Activated CD8-positive, alpha-beta T cell treated with anti-CD3 and anti-CD28 coated beads for 36 hours (primary cell): ENCODE measurements at places on chromosomes 7 and 10. TPM values are rescaled to one million over a fixed set of nuclear protein-coding genes. Genes with fewer than 3 reads are reported as not detected.

The TMUB1 gene
- 64.2 TPM for total RNA-seq

The AZGP1 gene
- total RNA-seq = not detected

The HOXA3 gene
- total RNA-seq = not detected

The GCK gene
- 2.6 TPM for total RNA-seq

The GIMAP2 gene
- total RNA-seq = 42.7 TPM

The ELAPOR2 gene
- total RNA-seq = 3.1 TPM

The ASZ1 gene
- total RNA-seq = not detected

The FXYD4 gene
- total RNA-seq = not detected

- DNase-seq = no peak
Observed at GRCh38 chr10:122201401-122201800, 69.7 kb upstream of the BTBD16 start.

DNA sequence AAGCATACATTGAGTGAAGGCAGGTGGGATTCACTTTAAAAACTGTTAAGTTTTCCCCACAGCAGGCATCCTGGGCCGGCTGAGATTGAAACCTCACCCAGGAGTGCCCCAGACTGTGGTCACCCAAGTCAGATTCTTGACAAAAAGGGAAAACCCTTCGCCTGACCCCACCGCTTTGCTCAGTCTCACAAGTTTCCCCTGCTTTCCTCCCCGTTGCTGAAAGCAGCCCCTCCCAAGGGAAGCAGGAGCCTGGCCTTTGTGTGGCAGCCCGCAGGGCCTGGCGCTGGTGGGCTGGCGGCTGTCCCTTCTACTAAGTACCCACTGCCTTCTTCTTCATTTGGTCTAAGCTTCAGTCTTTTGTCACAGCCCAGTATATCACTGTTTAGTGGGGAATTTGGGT, 16.0 kb downstream of the RNF32 start:
- no peak for DNase-seq

DNA sequence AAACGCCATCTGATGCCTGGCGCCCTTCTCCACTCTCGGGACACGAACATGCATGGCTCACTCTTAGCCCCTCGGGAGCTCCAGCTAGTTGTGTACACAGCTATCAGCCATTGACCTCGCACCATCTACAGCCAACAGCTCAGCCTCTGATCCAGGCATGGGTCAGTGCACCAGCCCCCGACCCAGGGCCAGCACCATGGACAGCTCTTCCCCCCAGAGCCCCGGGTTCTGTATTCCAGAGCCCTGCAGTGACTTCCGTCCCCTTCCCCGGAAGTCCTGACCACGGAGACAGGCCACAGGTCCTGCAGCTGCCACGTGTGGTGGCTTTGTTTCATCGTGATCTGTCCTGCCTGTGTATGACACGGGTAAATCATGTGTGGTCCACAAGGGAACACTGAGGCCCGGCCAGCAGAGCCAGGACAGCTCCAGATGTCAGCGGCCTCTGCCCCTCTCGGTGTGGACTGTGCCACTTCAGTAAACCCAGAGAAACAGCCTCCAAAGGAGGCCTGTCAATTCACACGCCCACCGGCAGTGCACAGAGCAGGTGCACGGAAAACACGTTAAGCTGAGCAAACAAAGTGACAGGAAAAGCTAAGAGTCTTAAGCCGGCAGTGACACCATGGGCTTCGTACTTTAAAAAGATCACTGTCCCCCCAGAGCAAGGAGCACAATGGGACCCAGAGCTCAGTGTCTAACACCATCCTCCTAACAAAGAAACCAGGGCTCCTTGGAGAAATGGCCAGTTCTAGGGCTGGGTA, 13.0 kb downstream of the STK32C start:
- DNase-seq = no peak

- DNase-seq = no peak
Observed at GRCh38 chr10:103284170-103284569, 7.2 kb downstream of the INA start.

GRCh38 chr7:131471250-131472004, 85.0 kb downstream of the PODXL start:
- no peak for DNase-seq

DNA sequence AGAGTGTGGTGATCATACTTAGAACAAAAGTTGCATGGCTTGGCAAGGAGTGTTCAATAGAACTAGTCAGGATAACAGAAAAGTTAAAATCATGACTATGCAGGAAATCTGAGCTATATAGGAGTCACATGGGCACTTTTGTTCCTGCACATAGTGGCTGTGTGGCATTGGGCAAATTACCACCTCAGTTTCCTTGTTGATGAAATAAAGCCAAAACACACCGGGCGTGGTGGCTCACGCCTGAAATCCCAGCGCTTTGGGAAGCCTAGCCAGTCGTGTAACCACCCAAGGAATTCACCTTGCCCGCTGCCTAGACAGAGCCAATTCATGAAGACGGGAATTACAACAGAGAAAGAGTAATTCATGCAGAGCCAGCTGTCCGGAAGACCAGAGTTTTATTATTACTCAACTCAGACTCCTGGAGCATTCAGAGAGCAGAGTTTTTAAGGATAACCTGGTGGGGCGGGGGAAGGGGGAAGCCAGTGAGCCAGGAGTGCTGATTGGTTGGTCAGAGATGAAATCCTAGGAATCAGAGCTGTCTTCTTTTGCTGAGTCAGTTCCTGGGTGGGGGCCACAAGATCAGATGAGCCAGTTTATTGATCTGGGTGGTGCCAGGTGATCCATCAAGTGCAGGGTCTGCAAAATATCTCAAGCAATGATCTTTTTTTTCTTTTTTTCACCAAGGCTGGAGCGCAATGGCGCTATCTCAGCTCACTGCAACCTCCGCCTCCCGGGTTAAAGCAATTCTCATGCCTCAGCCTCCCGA, 6.4 kb upstream of the MKRN1 start:
- no peak for DNase-seq

DNA sequence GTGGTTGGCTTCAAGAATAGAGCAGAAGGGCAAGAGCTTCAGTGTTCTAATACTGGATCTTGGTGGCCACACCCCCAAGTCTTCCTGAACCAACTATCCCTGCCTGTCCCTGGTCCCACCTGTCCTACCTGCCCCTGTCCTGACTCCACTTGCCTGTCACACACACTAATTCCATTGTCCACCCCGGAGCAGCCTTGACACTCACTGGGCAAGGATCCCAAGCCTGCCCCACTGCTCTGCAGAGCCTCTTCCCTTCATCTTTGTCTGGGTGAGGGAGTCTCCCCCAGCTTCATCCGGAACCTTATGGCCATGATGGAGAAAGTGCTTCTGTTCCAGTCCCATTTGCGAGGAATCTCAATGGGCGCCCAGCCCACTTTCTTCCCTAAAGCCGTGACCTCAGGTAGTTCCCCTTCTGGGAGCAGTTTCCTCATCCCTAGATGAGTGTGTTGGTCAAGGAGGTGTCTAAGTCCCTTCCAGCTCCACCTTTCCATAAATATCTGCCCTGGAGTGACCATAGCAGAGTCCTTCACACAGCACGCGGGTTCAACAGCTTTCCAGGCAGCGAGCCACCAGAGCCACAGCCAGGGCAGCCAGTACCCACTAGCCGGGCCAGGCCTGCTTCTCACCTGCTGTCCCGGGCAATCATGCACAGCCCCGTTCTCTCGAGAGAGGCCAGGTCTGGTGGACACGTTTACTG, 61.5 kb downstream of the VIPR2 start:
- no peak for DNase-seq

GRCh38 chr10:89086801-89087521, 96.4 kb downstream of the FAS start:
- DNase-seq = peak; percentile 66

DNA sequence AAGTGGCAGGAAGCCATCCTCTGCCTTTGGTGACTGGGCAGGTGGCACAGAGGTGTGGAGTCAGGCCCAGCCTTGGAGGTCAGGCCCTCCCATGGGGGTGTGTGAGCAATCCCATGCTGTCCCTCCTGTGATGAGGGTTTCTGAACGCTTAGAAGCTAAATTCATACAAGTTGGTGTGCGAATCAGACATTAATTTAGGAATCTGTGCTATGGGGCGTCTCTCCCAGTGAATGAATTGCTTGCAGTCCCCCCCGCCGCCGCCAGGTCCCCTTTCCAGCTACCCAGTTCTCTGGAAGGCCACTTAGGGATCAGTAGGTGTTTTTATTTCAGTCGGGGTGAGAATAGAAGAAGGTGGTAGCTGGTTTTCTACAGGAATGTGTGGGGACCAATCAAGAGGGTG, 37.5 kb downstream of the LRRC18 start:
- DNase-seq = no peak

DNA sequence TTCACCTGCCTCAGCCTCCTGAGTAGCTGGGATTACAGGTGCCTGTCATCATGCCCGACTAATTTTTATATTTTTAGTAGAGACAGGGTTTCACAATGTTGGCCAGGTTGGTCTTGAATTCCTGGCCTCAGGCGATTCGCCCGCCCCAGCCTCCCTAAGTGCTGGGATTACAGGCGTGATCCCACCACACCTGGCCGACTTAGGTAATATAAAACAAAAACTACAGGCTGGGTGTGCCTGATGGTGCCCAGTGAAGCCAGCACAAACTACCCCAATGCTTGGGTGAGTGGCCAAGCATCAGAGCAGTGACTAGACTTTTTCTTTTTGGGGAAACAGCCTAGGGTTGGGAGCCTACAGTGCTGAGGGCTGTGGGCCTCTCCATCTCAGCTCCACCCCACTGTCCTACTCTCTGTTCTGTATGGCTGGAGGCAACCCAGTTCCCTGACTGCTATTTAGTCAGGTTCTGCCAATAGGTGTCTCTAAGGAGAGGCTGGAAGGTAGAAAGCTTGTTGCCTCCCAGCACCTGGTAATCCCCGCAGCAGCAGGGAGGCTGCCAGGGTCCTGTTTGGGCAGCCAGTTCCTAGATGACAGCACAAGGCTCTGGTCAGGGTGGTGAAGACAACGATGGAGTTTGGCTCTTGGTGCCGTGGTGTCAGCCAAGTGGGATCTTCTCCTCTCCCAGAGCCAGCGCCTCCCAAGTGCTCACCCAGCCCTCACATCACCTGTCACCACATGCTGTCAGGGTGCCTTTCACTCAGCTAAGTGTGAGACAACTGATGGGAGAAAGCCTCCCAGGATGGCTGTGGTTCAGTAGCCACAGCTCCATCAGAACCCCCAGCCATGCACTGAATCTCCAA, 10.4 kb upstream of the NACAD start:
- no peak for DNase-seq

DNA sequence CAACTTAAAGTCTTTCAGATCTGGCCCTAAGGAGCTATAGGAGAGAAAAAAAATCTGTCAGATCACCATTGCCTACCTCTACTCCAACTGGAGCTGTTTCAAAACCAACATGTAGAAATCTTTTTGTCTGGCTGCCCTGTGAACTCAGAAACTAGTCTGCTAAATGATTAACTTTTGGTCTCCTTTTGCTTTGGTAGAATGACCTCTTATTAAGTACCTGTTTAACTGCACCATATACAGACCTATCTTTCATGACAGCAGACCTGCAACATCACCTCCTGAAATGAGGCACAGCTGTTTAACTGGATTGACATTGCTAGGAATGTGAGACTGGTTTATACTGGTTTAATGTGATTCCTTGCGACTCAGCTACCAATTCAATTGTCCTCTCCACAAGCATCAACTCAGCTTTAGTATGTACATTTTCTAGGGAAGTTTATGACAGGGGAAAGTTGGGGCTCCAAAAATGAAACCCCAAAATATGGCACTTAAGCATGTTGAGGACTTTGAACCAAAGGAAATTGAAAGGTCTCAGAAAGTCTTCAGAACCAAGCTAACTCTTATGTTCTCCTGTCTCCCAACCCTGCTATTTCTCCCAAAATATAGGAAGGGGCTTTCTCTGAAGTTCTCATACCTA, 1.8 kb downstream of the CYP3A43 start:
- DNase-seq = no peak

DNA sequence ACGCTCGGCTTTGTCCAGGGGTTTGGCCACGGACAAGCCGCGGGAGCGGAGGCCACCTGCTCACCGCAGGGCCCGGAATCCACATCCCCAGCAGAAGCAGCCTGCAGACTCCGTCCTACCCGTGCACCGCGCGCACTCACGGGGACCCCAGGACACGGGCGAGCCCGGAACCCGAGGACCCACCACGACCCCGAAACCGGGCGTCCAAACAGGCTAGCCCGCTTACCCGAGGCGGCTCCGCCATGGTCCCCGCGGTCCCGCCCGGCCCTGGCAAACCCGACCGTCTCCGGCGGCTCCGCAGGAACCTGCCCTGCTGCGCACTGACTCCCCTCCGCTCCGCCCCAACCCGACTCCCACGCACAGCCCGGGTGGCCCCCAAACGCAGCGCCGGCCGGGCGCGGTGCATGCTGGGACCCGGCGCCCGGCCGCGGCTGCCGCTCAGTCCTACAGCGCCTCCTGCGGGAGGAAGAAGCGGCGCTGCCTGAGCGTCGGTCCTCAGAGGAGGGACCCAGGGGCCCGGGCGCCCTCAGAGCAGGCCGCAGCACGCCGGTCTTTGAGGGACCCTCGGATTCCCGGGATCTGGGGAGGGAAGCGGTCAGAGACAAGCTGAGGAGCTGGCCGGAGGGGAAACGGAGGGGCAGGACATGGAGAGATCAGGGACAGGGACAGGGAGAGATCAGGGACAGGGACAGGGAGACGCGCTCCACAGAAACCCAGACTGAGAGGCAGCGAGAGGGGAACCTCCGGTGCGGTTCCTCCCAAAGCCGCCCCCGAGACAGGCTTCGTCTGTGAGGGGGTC, at the start of gene ZNF786:
Gene ZNF786, minus strand, starts transcription at position 322 of the 799 bp plus-strand sequence. Its CDS starts 78 bp downstream, at position 244.
- peak; percentile 95 for DNase-seq

DNA sequence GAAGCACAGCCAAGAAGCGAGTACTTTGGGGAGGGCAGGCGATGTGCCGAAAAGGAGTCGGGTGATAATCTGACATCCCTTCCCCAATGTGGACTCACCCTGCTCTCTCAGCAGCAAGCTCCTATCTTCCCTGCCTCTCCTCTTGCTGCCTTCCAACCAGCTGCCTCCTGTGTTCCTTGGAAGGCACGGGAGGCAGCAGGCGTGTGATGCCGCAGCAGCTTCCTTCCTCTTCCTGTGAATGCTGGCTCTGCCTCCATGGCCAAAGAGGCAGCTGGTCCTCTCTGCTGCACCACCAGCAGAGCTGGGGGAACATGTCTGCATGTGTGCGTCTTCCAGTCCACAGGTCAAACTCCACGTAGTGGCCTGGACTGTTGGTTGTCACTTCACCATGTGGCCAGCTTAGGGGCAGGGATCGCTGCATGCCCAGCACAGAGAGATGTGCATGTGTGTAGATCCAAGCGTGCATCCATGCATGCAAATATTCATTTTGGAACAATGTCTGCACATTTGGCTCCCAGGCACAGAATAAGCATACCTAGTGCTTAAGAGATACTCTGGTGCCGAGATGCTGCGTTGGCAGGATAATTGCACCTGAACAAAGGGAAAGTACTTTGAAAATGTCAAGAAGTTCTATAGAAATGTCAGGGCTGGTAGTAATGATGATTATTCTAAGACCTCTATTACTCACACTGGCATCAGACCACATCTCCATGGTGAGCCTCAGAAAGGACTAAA, 499.8 kb downstream of the PLXNA4 start:
- no peak for DNase-seq
